ENCODE measurements at places on chromosomes 6 and 20.

DNA sequence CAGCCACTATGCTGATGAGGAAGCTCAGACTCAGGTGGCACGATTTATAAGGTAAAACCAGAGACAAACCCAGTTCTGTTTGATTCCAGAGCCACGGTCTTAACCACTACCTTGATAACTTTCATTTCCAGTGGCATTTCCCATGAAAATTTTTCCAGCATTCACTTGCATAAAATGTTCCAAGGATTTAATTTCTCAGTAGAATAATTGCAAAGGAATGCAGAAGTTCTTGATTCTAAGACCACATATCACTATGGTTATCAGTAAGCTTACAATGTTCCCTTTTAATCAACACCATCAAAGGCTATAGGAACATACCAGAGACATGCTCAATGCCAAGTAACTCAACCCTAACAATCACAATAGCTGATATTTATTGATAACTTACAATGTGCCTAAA, 306.0 kb upstream of the HS3ST5 start:
- no peak for DNase-seq

- DNase-seq, result no peak
Observed at GRCh38 chr6:105510746-105511145, 107.9 kb upstream of the PREP start.

- no peak for DNase-seq
Observed at GRCh38 chr20:11205769-11206362, 532.1 kb upstream of the JAG1 start.

DNA sequence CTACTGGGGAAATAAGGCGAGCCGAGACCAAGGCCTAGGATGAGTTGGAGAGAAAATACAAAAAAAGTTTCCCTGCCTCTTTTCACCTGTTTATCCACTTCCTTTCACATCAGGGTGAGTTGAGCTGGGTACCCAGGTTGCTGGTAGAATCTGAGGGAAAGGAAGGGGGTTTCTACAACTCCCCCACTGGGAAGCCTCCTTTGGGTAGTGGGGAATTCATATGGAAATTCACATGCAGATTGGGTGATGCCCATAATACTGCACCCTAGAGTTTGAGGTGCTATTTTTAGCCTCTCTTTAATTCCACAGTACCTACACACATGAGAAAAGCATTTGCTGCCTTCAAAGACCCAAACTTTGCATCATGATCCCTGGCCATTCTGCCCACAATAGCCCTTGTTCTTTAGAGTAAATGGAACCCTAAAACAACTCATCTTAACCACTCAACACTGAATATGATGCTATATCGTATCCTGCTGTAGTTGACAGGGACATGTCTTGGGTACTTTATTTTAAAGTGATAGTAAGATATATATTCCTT, 2.7 kb downstream of the OSTM1 start:
- no peak for DNase-seq

- DNase-seq, result no peak
Observed at GRCh38 chr6:145067430-145067829, 667.9 kb downstream of the EPM2A start.
